HCT116 (cell line): ENCODE measurements at places on chromosomes 3 and 15. TPM values are rescaled to one million over a fixed set of nuclear protein-coding genes. Genes with fewer than 3 reads are reported as not detected.

GRCh38 chr3:50464569-50464968 lies 38.9 kb downstream of the CACNA2D2 start:
- DNase-seq = no peak

Gene SKOR1
- total RNA-seq = 0.81 TPM

DNA sequence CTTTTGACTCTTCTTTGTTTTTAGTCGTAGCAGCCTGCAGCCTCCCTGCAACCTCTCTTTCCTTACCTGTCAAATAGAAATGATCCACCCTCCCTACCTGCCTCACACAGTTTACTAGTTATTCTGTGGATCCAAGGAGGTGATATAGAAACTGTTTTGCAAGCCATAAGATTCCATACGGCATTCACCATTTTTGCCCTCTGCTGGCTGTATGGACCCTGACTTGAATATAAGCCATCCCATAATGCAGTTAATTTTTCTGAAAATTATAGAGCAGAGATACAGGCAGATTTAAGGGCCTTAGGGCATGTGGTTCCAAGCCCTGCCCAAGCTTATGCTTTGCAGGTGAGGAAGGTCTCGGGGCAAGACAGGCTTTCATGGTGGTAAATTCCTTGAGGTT lies 63.8 kb downstream of the CPN2 start:
- no peak for DNase-seq

- DNase-seq = no peak
Observed at GRCh38 chr3:7075117-7075516, 214.2 kb downstream of the GRM7 start.

- DNase-seq = no peak
Observed at GRCh38 chr15:37002041-37002672, 98.2 kb downstream of the MEIS2 start.
